ENCODE measurements at places on chromosomes 12 and 14. TPM values are rescaled to one million over a fixed set of nuclear protein-coding genes. Genes with fewer than 3 reads are reported as not detected.

DNA sequence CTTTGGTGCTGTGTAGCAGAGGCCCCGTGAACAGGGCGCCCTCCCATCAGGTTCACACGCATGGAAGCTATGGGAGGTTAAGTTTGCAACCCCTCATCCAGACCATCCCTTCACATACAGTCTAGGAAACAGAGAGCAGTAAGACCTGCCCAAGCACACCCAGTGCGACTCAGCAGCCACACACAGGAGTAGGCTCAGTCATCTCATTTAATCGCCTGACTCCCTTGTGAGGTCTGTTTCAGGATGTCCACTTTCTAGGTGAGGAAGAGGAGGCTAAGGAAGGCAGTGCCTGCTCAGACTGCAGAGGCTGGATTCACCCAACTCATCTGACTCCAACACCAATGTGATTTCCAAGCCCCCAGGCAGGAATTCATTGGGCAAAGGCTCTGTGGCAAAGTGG lies 11.9 kb downstream of the BDKRB1 start:
- no peak for DNase-seq

DNA sequence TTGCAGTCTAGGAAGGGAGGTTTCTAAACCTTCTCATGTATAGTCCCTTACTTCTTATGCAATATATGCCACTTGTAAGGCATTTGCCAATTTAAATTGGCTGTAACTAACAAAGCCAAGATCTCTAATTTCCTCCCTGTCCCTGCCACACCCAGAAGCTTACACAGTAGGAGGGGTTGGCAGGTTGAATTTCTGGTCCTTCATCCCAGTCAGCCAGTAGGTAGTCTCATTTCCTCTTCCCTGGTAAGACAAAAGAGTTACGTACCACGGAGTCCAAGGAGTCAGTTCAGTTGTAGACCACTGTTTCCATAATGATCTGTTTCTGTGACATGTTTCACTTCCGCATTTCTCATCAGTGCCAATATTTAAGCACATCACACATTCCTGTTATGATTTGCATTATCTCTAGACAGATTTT lies 47.0 kb upstream of the PLBD1 start:
- no peak for DNase-seq

- DNase-seq: peak; percentile 52
Measured at GRCh38 chr12:42769455-42769854, 179.9 kb upstream of the PRICKLE1 start.

GRCh38 chr12:30462249-30462648 lies 233.4 kb downstream of the IPO8 start:
- DNase-seq: no peak

DNA sequence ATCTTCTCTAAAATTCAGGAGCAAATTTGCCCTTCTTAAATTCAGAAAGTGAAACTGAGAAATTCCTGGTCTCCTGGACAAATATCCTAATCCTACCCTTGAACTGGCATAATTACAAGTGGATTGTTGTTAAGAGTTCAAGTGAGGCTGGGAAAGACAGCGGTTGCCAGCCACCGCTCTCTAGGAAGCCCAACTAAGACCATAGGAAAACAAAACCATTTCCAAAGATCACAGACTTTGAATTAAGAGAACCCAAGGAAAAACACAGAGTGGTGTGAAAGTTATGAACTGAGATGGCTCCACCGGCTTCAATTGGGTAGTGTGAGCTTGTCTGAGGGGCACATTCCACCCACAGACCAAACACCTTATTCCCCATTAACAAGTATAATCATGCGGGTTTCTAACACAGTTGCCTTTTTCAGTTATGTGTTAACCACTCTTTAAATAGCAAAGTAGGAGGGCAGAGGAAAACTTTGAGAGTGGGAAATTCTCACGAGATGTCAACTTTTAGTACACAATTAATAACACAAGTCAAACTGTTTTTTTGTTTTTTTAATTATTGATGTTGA lies 1628.8 kb upstream of the SEL1L start:
- no peak for DNase-seq

- no peak for DNase-seq
Measured at GRCh38 chr12:85468356-85469157, 188.5 kb downstream of the ALX1 start.

- peak; percentile 76 for DNase-seq
Measured at GRCh38 chr12:1806301-1807086, 13.9 kb upstream of the LRTM2 start.

DNA sequence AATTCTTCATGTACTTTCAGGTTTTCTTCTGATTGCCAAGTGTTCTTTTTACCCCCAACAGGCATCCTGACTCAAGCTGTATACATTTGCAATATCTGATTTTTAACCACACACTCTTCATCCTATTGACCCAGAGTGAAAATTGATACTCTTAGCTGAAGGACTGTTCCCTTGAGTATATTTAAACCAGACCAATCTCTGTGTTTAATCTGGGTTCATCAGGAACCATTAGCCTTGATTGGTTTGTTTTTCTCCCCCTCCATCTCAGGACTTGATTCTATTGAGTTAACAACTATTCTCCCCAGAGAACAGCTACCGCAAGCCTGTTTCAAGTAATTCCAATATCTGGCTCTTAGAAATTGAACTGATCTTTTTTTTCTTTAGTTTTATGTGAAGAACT lies 222.3 kb upstream of the NOVA1 start:
- DNase-seq: no peak

DNA sequence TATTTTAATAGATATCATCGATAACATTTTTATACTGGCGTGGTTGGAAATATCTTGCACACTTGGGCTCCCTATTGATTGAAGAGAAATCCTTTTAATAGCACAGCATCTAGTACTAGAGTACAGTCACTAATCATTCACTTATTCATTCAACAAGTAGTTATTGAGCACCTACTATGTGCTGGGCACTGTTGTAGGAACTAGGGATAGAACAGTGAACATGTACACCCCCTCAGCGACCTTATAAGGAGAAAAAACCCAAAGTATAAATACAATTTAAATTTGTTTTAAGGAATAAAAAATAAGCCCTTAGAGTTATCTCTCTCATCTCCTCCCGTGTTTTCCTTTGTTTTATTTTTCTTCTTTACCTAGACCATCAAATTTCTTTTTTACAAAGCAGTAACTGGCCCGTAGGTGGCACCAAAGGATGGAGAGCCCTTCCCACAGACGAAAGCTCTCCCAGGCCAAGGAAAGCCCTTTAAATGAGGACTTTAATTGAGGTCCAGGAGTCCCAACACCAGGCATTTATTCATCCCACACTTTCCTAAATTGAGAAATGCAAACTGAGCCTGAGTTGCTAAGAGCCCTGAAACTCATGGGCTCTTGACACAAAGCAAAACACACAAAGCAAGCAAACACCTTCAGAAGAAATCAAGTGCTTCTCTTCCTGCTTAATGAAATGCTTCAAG lies 29.0 kb downstream of the PEBP1 start:
- no peak for DNase-seq

DNA sequence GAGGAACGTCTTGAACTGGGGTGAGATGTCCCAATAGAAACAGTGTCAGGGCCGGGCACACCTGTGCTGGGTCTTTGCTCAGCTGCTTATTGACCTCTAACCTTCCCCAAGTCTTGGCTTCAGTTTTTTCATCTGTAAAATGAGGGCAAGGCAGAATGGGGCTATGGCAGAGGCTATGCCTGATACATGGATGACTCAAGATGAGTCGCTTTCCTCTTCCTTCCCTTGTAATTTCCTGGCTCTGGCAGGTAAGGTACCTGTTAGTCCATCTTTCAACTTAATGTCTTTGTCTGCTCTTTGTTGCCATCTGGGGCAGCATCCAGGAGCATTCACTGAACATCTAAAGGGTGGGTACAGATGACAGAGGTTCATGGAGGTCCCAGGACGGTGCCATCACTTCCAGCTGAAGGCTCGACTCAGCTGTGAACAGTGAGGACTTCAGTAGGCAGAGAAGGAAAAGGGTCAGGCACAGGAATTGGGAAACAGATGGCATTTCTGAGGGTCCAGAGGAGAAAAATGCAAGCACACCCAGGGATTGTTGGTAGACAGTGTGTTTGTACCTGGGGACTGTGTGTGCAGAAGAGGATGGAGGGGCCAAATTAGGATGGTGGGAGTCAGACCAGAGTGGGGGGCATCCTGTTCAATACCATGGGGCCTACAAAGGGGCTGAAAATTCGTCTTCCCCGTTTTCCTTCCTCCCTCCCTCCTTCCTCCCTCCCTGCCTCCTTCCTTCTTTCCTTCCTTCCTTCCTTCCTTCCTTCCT lies 268.3 kb downstream of the VRK1 start:
- DNase-seq: no peak

- DNase-seq: no peak
Measured at GRCh38 chr14:101734246-101734847, 27.2 kb upstream of the PPP2R5C start.

GRCh38 chr14:71141701-71142374 lies 234.6 kb downstream of the PCNX1 start:
- DNase-seq: no peak

- DNase-seq: no peak
Measured at GRCh38 chr12:93273834-93274564, 103.7 kb upstream of the NUDT4 start.

- DNase-seq: no peak
Measured at GRCh38 chr12:22670762-22671161, 45.8 kb downstream of the ETNK1 start.

KLRK1 gene
- 0.59 TPM for polyA plus RNA-seq

NID2 gene
- polyA plus RNA-seq: 18.9 TPM

CMKLR1 gene
- 1.6 TPM for polyA plus RNA-seq

GUCY2C gene
- 0.02 TPM for polyA plus RNA-seq

SOS2 gene
- 13.0 TPM for polyA plus RNA-seq

BTBD6 gene
- polyA plus RNA-seq: 42.2 TPM

GLI1 gene
- 0.59 TPM for polyA plus RNA-seq

Measured in right cardiac atrium (tissue), 5 donors.